ENCODE measurements at places on chromosomes 1 and 21.

DNA sequence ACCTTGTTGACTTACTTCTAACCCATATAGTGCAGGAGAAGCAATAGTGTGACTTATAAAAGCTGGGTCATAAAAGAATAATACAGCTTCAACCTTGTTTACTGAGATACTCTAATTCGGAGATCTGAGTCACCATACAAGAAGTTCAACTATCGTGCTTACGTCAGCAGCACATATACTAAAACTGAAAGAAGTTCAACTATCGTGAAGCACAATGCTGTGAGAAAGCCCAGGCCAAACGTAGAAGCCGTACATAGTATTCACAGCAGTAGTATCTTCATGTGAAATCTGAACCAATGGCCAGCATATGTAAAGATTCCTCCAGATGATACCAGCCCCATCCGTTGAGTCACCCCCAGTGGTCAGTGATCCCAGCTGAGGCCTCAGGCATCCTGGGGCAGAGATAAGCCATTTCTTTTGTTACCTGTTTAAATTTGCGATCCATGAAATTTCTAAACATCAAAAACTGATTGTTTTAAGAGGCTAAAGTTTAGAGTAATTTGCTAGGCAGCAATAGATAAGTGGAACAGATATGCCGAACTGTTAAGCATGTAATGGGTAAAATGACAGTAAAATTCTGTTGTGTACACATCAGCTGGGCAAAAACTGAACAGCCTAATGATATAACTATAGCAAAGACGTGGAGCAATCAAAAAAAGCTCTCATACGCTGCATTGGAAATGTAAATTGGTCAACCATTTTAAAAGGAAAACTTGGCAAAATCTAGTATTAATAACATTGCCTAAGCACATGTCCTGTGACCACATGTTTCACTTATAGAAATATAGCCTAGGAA, 53.9 kb upstream of the SAMD13 start:
- DNase-seq = no peak

DNA sequence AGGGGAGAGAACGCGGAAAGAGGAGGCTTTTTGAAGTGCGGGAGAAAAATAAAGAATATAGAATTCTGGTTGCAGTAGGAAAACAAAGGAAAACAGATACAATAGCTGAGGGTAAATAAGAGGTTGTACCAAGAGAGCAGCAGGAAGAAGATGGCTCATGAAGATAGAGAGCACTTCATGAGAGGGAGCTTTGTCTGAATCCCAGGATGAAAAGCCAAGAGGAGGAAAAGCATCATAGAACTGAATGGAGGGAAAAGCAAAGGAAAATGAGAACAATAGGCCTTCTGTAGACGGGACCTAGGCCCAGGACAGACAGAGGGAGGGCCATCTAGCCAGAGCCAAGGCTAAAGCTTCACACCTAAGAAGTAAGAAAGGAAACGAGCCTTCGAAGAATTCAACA, 49.5 kb downstream of the ATP6V1G3 start:
- DNase-seq = no peak

DNA sequence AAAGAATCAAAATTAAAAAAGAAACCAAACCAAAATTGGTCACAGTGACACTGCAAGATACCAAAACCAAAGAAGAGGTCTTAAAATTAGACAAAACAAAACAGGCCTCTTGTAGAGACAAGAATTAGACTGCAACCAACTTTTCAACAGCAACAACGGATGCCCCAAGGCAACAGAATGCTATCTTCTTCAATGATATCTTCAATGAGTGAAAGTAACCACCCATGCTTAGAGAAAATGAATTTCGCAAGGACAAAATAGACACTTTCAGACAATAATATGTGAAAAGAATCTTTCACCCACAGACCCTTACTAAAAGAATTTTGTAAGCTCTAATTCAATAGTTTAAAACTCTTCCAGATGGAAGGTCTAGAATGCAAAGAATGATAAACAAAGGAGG, 41.7 kb downstream of the USP48 start:
- DNase-seq = no peak

DNA sequence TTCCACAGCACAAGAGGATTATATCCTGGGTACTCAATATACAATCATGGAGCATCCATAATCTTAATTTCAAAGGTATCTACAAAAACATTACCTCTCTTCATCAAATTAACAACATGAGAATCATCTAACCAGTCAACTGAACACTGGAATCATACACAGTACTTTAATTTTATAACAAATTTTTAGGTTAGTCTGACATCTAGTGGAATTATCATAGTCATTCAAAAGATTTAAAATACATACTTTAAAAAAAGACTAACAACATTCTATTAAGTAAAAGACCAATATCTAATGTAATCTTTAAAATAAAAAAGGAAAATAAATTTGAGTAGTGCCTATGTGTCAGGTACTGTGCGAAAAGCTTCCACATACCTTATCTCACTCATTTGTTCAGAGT, 16.8 kb upstream of the SH3GLB1 start:
- no peak for DNase-seq

DNA sequence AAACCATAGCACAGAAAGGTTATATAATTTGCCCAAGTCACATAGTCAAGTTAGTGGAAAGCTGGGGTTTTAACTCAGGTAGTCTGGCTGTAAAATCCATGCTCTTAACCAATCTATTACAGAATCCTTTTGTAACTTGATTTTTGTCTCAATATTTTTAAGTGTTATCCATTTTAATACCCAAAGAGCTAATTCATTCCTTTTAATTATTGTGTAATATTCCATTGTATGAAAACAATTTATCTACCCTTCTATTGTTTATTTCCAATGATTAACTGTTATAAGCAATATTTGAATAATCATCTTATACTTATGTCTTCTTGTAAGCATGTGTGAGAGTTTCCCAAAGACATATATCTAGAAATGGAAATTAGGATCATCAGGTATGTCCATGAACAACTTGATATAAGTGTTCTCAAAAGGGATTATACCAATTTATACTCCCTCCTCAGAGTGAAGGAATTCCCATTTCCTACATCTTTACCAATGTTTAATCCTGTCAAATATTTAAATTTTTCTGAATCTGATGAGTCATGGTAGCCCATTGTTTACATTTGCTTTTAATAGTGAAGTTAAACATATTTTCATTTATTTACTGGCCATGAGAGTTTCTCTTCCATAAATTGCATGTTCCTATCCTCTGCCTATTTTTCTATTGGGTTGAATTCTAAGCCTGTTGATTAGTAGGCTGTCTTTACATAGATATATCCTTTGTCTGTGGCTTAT, 13.9 kb downstream of the TEX50 start:
- DNase-seq = no peak

DNA sequence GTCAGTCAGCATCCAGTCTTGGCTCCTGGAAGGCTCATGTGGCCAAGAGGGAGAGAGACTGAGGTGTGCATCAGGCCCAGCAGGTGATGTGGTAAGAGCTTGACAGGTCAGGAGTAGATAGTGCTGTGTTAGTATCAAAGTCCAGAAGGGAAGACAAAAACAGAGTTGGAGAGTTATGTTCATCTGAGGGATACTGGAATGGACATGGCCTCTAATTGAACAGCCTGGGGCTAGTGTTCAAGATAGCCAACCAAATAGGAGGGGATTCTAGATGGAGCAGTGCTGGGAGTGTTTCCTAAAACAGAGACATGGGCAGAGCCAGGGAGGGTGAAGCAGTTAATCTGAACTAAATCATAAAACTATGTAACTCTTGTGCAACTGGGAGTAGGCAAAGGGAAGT, 120.7 kb upstream of the MARK1 start:
- no peak for DNase-seq

DNA sequence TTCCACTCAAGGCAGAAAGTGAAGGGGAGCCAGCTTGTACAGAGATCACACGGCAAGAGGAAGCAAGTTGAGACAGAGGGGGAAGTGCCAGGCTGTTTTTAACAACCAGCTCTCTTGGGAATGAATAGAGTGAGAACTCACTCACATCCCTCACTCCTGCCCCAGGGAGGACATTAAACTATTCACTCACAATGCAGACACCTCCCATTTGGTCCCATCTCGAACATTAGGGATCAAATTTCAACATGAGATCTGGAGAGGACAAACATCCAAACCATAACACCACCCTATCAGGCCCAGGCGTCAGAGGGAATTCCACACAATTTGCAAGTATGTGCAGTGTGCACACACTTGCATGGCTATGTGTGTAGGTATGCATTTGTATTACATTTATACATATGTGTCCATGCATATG, 62.7 kb downstream of the DMAP1 start:
- no peak for DNase-seq

GRCh38 chr1:73979684-73980083, 218.3 kb downstream of the LRRIQ3 start:
- DNase-seq = no peak

DNA sequence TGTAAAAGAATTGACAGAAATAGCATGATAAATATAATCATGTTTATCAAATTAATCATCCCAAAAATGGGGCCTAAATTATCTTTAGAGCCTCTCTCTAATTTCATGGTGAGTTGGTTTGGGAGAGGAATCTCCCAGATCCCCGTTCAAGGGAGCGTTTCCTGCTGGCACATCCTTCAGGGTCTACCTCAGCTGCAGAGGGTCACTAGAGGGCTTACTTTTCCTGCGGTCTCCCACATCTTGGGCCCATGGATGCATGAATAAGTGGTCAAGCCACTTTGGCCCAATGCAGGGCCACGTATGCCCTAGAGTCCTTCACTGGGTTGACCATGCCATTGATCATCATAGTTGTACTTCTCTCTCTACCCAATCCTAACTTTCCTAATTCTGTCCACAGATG, 164.1 kb downstream of the USP25 start:
- DNase-seq = no peak

GRCh38 chr1:92538048-92538412, 51.3 kb upstream of the GFI1 start:
- no peak for DNase-seq

- DNase-seq = no peak
Observed at GRCh38 chr1:24107462-24108138, 4.3 kb downstream of the MYOM3 start.

- no peak for DNase-seq
Observed at GRCh38 chr1:32600034-32600433, 50.3 kb downstream of the ZBTB8OS start.

- no peak for DNase-seq
Observed at GRCh38 chr1:234874291-234875288, 254.0 kb downstream of the TOMM20 start.

DNA sequence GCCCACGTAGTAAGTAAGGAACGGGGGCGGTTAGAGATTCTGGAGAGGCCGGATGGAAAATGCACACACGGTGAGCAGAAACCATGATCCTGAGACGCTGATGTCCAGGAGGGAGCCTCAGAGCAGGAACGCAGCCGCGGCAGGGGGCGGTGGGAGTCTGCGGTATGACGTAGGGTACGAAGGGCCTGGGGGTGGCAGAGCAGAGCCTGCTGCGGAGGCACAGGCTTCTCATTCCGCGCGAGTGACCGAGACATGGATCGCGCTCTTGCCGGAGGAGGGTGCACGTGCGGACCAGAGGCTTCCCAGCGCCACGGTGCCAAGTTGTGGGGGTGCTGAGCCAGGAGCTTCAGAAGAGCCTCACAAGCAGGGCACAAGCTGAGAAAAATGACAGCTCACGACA, 176.2 kb downstream of the KIF26B start:
- no peak for DNase-seq

- DNase-seq = no peak
Observed at GRCh38 chr21:38133240-38133639, 123.6 kb upstream of the KCNJ15 start.

DNA sequence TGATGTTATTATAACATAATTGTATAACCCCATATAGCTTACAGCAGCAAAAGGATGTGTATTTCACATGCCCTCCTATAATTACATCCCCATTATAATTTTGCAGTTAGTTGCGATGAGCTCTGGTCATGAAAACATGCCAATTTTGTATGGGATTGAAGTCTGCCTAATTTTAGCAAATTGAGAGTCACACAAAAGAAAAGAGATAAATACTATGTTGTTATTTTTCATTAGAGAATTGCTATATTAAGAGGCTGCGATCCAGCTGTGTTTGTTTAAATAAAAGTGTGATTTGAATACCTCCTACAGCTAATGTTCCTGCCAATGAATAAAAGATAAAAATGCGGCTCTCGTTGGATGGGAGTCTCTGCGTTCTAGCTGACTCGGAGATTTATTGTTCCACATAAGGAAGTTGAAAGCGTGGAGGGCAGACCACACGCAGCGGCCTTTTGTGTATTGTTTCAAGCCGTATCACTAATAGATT, 461.0 kb upstream of the NFIA start:
- DNase-seq = no peak

GRCh38 chr1:109763646-109764415, at the start of gene EPS8L3:
EPS8L3 (minus strand) TSS chr1:109763923; CDS start chr1:109761749, 2,174 bp downstream.
- no peak for DNase-seq

GRCh38 chr21:28805885-28806284, 186.8 kb downstream of the LTN1 start:
- no peak for DNase-seq

DNA sequence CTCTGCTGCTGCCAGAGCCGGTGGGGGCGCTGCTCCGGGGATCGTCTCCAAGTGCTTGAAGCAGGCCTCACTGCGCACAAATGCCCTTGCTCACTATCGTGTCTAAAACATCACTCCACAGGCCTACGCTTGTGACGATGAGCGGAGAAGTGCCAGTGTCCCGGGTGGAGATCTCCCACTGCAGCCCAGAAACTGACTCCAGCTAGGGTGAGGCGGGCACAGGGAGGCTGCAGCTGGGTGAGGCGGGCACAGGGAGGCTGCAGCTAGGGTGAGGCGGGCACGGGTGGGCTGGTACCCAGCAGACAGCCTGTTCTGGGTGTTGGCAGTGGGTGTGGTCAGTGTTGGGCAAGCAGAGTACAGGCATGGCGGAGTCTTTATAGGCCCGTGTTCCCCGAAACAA, 22.7 kb upstream of the PDXK start:
- DNase-seq = no peak

DNA sequence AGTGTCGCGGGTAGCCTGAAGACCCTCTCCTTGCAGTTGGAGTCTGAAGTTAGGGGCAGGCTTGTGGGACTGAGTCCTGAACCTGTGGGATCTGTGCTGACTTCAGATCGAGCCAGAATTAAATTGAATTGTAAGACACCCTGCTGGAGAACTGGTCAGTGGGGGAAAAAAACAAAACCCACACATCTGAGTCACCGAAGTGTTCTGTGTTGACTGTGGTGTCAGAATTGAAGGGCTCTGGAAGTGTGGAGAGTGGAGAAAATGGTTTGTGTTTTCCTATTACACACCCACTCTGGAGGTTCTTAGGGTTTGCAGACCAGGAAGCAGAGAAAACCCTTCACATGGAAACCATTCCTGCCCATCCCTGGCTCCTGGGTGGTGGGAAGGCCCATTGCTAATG, 209.5 kb upstream of the GALNT2 start:
- no peak for DNase-seq

DNA sequence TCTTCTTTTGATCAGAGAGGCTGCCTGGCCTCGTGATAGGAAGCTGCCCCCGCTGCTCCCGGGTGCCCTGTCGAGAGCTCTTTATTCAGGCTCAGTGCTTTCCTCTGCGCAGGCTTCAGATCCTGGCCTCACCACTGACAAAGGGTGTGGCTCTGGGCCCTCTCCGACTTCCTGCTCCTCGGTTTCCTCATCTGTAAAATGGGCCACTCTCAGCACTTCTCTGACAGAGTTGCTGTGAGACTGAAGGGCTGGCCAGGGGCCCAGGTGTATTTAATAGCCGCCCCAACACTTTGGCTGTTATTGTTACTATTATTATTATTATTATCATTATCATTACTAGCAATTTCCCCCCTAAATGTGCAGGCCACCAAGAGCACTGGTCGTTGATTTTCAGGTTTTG, 61.0 kb upstream of the EFHD2 start:
- DNase-seq = no peak

- DNase-seq = no peak
Observed at GRCh38 chr1:105172788-105173187, 1423.1 kb downstream of the AMY1C start.
